Kidney (tissue), 22 donors: ENCODE measurements at places on chromosomes 16 and 17.

GRCh38 chr17:17990282-17990681 lies 17.6 kb downstream of the DRC3 start:
- no peak for DNase-seq

DNA sequence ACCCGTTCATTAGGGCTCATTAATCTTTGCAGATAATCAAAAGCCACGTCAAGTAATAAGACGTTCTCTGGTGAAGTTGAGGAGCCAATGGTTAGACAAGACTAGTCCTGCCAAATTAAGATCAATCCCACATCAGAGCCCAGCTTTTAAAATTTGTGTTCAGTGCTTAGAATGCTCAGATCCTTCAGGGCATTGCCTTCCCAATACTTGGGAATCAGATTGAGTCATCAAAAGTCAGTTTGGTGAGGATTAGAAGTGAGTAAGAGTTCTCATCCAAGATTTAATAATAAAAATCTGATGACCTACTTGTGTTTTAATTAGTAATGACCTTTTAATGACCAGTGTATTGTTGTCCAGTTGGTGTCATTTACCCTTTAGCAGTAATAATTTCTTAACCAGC lies 19.8 kb downstream of the MAP2K4 start:
- DNase-seq = no peak

- no peak for DNase-seq
Measured at GRCh38 chr16:69921127-69921526, 30.0 kb upstream of the CLEC18A start.

DNA sequence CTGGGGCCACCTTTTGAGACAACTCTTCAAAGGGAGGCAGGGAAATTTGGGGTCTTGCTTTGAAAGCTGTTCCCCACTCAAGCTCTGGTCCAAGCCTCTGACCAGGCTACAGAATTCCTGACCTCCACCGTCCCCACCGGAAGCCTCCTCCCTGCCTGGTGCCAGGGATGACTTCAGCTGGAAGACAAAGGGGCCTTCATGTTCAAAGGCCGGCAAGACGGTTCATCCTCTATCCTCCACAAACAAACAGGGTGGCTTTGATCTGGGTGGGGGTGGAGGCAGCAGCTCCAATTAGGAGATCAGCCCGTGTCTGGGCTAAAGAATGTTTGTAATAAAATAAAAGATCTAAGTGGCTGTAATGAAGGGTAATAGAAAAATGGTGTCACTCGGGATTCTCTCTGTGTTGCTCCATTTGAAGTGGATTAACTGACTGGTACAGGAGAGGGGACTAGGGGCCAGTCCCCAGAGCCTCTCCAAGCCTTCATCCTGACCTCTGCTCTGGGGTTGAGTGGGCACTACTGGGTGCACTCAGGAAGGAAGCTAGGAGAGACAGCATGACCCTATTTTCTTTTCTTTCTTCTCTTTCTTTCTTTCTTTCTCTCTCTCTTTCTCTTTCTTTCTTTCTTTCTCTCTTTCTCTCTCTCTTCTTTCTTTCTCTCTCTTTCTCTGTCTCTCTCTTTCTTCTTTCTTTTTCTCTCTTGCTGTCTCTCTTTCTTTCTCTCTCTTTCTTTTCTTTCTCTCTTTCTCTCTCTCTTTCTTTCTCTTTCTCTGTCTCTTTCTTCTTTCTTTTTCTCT lies 27.5 kb upstream of the NKD1 start:
- DNase-seq = peak; percentile 18

GRCh38 chr17:12348476-12348875 lies 317.2 kb upstream of the MYOCD start:
- no peak for DNase-seq

GRCh38 chr16:85569615-85570212 lies 43.4 kb upstream of the GSE1 start:
- DNase-seq = peak; percentile 80

- no peak for DNase-seq
Measured at GRCh38 chr17:56018211-56018610, 135.1 kb upstream of the ANKFN1 start.
